ENCODE measurements at places on chromosomes 13 and 19.

GRCh38 chr13:98821372-98822224 lies 69.1 kb upstream of the SLC15A1 start:
- no peak for DNase-seq
- H3K36me3 ChIP-seq: peaks cover 18% of the 10 kb centered on the region
- no peak overlapping the region for H3K4me3 ChIP-seq
- no peaks in the 10 kb centered on the region for H3K4me1 ChIP-seq

DNA sequence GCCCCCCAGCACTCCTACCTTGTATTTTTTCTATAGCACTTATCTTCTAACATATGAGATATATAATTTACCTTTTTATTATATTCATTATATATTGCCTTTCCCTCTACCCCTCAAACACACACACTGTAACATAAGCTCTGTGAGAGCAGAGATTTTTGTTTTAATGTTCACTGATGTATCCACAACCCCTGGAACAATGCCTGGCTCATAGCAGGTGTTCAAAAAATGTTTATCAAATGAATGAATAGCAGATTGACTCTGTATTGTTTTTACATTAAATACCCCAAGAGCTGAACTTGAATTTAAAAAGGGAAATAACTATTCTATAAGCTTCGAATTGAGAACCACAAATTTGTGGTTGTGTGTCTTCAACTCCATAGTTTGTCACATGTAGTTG lies 11.0 kb downstream of the POLR1D start:
- H3K27ac ChIP-seq: no peak overlapping the region
- H3K27me3 ChIP-seq: no peaks in the 10 kb centered on the region
- peaks cover 43% of the 10 kb centered on the region for H3K4me1 ChIP-seq
- no peak for DNase-seq
- H3K36me3 ChIP-seq: peaks cover 8% of the 10 kb centered on the region

- H3K4me1 ChIP-seq: peaks cover 30% of the 10 kb centered on the region
- H3K4me3 ChIP-seq: peak overlapping the region; percentile 98
- peak overlapping the region; percentile 85 for H3K27ac ChIP-seq
- H3K27me3 ChIP-seq: no peaks in the 10 kb centered on the region
- DNase-seq: no peak
- H3K36me3 ChIP-seq: peaks cover 17% of the 10 kb centered on the region
Measured at GRCh38 chr19:44112802-44113137, 429 bp upstream of the ZNF225 start.

DNA sequence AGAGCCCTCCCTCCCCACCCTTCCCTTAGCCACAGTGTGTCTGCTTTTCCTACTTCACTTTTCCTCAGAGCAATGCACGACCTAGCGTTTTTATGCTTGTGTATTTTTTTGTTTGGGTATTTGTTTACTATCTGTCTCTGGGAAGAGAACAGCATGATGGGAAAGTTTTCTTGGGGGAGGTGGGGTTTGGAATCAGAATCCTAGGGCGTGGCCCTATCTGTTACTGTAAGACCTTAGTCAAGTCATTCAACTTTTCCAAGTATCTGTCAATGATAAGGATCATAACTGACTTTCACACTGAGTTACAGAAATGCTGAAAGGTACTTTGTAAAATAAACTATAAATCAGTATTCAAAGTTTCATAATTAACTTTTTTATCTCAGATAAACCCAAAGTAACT lies 146.3 kb upstream of the WASF3 start:
- H3K4me1 ChIP-seq: no peaks in the 10 kb centered on the region
- no peak overlapping the region for H3K4me3 ChIP-seq
- no peak for DNase-seq
- H3K27ac ChIP-seq: no peak overlapping the region
- H3K27me3 ChIP-seq: no peaks in the 10 kb centered on the region

DNA sequence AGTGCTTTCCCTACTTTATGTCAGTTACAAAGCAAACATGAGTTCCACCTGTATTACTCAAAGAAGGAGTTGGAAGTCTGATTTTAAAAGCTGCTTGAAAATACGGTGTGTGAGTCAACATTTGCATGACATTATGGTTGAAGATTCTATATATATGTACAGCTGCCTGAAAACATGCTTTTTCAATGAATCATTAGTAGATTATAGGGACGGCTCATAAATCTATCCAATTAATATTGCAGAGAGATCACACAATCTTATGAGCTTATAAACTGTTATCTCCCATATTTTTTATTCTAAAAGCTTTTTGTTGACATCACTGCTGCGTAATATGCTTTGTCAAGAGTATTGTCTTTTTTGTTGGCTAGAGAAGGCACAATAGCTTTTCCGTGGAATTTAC lies 873.8 kb downstream of the SLITRK6 start:
- H3K36me3 ChIP-seq: no peaks in the 10 kb centered on the region
- no peaks in the 10 kb centered on the region for H3K4me1 ChIP-seq
- no peak overlapping the region for H3K4me3 ChIP-seq
- H3K27me3 ChIP-seq: no peaks in the 10 kb centered on the region
- no peak for DNase-seq

DNA sequence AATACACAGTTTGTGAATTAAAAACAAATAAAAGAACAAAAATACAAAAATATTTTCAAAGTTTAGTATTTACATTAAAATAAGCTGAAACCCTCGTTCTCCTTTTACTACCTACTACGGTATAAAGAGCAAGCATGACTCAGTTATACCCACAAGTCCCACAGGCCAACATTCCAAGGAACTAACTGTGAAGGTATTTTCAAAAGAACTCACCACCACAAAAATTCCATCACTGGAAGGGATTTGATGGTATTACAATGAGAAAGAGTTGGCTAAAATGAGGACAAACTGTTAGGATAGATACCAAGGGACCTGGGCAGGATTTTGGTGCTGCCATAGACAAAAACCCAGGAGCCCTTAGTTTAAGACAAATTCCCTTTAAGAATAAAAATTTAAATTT lies 122.7 kb downstream of the TBC1D4 start:
- H3K4me3 ChIP-seq: no peak overlapping the region
- no peaks in the 10 kb centered on the region for H3K4me1 ChIP-seq
- no peak overlapping the region for H3K27ac ChIP-seq
- H3K27me3 ChIP-seq: no peaks in the 10 kb centered on the region
- DNase-seq: no peak

- H3K36me3 ChIP-seq: peaks cover 19% of the 10 kb centered on the region
- peak overlapping the region; percentile 69 for H3K4me3 ChIP-seq
- peaks cover 50% of the 10 kb centered on the region for H3K4me1 ChIP-seq
- peak overlapping the region; percentile 98 for H3K27ac ChIP-seq
Measured at GRCh38 chr13:74288361-74288911, 154.2 kb upstream of the KLF12 start.

- H3K36me3 ChIP-seq: peaks cover 6% of the 10 kb centered on the region
- H3K4me3 ChIP-seq: no peak overlapping the region
- no peak for DNase-seq
- peaks cover 13% of the 10 kb centered on the region for H3K27me3 ChIP-seq
- H3K4me1 ChIP-seq: peaks cover 25% of the 10 kb centered on the region
Measured at GRCh38 chr13:44438234-44438579, 64.6 kb downstream of the SERP2 start.

DNA sequence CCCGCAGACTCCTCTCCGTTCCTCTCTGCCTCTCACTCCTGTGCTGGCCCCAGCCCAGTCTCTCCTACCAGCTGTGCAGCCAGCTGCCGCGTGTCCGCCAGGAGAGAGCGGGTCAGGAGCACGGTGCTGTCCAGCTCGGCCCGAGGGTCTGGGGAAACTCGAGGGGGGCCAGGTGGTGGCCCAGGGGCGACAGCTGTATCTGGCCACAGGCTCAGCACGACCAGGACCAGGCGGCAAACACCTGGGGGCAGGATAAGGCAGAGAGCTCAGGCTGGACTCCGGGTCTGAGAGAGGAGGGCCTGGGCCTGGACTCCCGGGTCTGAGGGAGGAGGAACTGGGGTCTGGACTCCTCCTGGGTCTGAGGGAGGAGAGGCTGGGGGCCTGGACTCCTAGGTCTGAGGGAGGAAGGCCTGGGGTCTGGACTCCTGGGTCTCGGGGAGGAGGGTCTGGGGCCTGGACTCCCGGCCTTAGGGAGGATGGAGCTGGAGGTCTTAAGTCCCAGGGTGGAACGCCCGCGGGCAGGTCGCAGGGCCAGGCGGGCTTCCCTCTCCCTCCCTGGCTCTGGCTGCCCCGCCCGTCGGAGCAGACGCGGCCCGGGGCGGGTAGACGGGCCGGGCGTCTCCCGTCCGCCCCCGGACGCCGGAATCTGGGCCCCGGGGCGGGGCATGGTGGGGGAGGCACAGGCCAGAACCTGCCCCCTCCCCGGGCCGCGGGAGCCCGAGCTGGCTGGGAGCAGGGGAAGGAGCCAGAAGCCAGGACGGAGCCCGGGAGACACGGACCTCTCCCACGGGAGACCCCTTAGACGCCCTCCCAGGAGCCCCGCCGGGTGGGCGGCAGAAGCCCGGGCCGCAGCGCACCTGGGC lies 1.3 kb downstream of the IL11 start:
- peaks cover 10% of the 10 kb centered on the region for H3K4me1 ChIP-seq
- peaks cover 4% of the 10 kb centered on the region for H3K36me3 ChIP-seq
- peaks cover 62% of the 10 kb centered on the region for H3K27me3 ChIP-seq
- H3K27ac ChIP-seq: no peak overlapping the region
- DNase-seq: no peak
- peak overlapping the region; percentile 53 for H3K4me3 ChIP-seq
